Vagina (tissue), 2 donors: ENCODE measurements at places on chromosomes 6 and 20. TPM values are rescaled to one million over a fixed set of nuclear protein-coding genes. Genes with fewer than 3 reads are reported as not detected.

DNA sequence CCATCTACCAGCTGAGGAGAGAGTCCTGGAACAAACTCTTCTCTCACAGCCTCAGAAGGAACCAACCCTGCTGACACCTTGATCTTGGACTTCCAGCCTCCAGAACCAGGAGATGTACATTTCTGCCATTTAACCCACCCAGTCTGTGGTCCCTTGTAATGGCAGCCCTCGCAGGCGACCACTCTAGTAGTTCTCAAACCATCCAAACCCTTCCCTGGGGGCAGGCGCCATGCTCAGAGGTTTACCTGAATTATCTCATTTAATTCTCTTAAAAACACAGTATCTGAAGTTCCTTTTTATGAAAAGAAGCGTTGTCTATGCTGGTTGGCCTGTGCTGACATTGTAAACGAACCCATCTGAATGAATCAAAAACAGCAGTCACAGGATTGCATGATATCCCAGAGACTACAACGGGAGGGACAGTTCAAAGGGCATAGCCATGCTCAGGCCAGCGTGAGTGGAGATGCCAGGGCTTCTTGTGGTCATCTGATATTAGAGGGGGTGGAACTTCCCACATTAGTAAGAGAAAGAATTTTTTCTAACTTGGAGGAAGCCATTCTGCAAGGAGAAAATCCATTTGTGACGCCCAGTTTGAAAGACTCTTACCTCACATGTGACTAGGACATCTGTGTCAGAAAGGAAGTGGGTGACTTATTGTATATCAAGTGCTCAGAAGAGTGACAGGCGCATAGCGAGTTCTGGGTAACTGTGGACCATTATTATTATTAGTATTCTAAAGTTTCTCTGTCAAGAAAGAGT, 17.2 kb upstream of the TAGAP start:
- peak overlapping the region; percentile 36 for H3K27ac ChIP-seq
- H3K36me3 ChIP-seq: no peaks in the 10 kb centered on the region
- no peak overlapping the region for H3K4me3 ChIP-seq
- no peak for DNase-seq
- H3K27me3 ChIP-seq: no peaks in the 10 kb centered on the region
- no peaks in the 10 kb centered on the region for H3K4me1 ChIP-seq

DNA sequence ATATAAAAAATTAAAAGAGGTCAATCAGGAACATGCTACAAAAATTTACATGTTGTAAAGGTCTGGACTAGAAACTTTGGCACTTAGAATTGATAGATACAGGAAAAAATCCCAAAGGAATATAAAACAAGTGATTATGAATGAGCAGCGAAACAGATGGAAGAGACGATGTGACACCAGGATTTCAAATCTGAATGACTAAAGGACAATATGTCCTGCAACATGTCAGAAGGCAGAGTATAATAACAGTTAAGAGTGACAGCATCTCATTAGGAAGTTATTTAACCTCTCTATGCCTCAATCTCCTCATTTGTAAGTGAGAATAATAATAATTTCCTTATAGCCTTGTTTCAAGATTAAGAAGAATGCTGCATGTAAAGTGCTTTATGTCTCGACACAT, 50.3 kb downstream of the FRK start:
- H3K27me3 ChIP-seq: no peaks in the 10 kb centered on the region
- no peak overlapping the region for H3K27ac ChIP-seq
- DNase-seq: no peak
- H3K4me3 ChIP-seq: no peak overlapping the region
- no peaks in the 10 kb centered on the region for H3K36me3 ChIP-seq
- H3K4me1 ChIP-seq: peaks cover 10% of the 10 kb centered on the region

PNPLA1 gene
- not detected for total RNA-seq

- peaks cover 35% of the 10 kb centered on the region for H3K4me1 ChIP-seq
- no peak for DNase-seq
- peak overlapping the region; percentile 62 for H3K27ac ChIP-seq
- no peaks in the 10 kb centered on the region for H3K27me3 ChIP-seq
- H3K4me3 ChIP-seq: peak overlapping the region; percentile 85
Measured at GRCh38 chr6:158559338-158559894, 475 bp upstream of the TMEM181 start.

DNA sequence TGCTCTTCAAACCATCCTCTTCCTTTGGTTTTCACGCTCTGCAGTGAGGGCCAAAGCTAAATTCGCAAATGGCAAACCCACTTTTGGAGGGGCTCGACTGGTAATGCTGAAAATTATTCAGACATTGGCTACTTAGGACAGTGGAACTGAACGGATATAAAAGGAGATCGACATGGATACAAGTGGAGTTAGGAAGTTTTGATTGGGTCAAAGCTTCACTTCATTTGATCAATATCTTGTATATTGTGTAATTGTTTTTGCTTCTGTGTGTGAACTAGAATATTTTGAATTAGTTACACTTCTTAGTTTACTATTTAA, 1.2 kb downstream of the FAM8A1 start:
- H3K27me3 ChIP-seq: no peaks in the 10 kb centered on the region
- H3K36me3 ChIP-seq: no peaks in the 10 kb centered on the region
- peaks cover 35% of the 10 kb centered on the region for H3K4me1 ChIP-seq

PTK7 gene
- 62.1 TPM for total RNA-seq

RGL2 gene
- 41.5 TPM for total RNA-seq

DNA sequence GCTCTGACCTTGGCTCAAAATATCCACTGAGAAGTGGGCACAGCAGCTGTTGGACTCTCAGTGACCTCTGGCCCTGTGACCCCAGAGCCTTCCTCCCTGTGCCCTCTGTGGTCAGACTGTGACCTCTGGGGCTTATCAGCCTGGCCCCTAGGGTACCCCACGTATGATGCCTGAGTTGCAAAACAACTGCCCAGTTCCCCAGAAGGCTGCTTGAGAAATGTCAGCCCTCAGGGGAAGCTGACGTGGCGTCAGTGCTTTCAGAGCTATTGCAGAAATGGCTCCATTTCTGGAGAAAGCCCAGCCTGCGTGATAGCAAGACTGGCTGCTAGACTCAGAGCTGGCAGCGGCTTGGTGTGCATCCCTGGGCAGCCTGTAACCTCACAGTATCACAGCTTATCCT, 31.5 kb upstream of the TGM2 start:
- H3K27ac ChIP-seq: no peak overlapping the region
- no peaks in the 10 kb centered on the region for H3K36me3 ChIP-seq
- H3K27me3 ChIP-seq: no peaks in the 10 kb centered on the region

DNA sequence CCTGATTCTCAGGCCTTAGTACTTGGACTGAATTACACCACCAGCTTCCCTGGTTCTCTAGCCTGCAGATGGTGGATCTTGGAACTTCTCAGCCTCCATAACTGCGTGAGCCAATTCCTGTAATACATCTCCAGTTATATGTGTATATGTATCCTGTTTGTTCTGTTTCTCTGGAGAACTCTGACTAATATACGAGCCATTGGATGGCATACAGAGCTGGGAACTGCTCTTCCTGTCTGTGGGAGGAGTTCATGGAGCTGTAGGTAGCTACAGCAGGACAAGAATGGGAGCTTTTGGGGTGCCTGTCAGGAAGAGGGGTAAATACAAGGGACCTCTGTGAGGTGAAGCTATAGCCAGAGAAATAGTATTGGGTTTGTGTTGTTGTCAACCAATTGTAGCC, 41.2 kb downstream of the TMEM14A start:
- H3K27me3 ChIP-seq: no peaks in the 10 kb centered on the region
- H3K4me3 ChIP-seq: no peak overlapping the region
- H3K27ac ChIP-seq: no peak overlapping the region
- H3K4me1 ChIP-seq: no peaks in the 10 kb centered on the region
- no peak for DNase-seq

FAM83C gene
- total RNA-seq: 16.9 TPM

DNA sequence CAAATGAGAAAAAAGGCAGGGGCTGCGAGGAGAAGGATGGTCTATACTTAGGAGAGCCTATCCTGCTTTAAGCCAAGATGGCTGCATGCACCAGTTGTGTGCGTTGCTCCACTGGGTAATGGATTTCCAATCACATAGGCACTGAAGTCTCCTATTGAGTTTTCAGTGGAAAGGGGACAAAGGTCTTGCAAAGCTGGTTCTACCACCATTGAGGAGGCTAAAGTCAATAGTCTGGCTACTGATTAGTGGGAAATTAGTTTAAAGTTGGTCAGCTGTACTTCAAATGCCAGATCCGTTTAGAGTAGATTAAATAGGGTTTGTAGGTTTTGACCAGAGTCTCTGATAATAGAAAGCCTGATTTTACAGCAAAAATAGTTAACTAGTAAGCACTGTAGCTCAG, 104.9 kb downstream of the SESN1 start:
- H3K4me3 ChIP-seq: no peak overlapping the region
- H3K4me1 ChIP-seq: no peaks in the 10 kb centered on the region
- peaks cover 87% of the 10 kb centered on the region for H3K36me3 ChIP-seq
- H3K27me3 ChIP-seq: no peaks in the 10 kb centered on the region
- H3K27ac ChIP-seq: no peak overlapping the region

SAMD3 gene
- 7.6 TPM for total RNA-seq

GCLC gene
- 63.1 TPM for total RNA-seq

IL17A gene
- not detected for total RNA-seq

RIPOR2 gene
- 19.4 TPM for total RNA-seq

- H3K27me3 ChIP-seq: no peaks in the 10 kb centered on the region
- H3K4me3 ChIP-seq: no peak overlapping the region
- no peaks in the 10 kb centered on the region for H3K36me3 ChIP-seq
- H3K27ac ChIP-seq: no peak overlapping the region
Measured at GRCh38 chr6:112061605-112062004, 7.7 kb downstream of the CCN6 start.

DNA sequence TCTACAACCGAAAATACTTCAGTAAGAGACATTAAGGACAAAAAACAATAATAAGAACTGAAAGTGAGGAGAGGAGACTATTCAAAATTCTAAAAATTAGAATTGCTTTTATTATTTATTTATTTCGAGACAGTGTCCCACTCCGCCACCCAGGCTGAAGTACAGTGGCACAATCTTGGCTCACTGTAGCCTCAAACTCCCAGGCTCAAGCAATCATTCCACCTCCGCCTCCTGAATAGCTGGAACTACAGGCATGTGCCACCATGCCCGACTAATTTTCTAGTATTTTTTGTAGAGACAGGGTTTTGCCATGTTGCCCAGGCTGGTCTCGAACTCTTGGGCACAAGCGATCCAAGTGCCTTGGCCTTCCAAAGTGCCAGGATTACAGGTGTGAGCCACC, 123.1 kb downstream of the RNGTT start:
- H3K4me3 ChIP-seq: no peak overlapping the region
- no peak overlapping the region for H3K27ac ChIP-seq
- no peaks in the 10 kb centered on the region for H3K36me3 ChIP-seq

- no peak overlapping the region for H3K4me3 ChIP-seq
- no peak for DNase-seq
- H3K36me3 ChIP-seq: no peaks in the 10 kb centered on the region
Measured at GRCh38 chr6:102313699-102314098, 920.2 kb downstream of the GRIK2 start.

- H3K36me3 ChIP-seq: peaks cover 7% of the 10 kb centered on the region
- no peak for DNase-seq
- no peak overlapping the region for H3K27ac ChIP-seq
- no peaks in the 10 kb centered on the region for H3K27me3 ChIP-seq
Measured at GRCh38 chr6:136365776-136366354, 76.2 kb upstream of the BCLAF1 start.

DNA sequence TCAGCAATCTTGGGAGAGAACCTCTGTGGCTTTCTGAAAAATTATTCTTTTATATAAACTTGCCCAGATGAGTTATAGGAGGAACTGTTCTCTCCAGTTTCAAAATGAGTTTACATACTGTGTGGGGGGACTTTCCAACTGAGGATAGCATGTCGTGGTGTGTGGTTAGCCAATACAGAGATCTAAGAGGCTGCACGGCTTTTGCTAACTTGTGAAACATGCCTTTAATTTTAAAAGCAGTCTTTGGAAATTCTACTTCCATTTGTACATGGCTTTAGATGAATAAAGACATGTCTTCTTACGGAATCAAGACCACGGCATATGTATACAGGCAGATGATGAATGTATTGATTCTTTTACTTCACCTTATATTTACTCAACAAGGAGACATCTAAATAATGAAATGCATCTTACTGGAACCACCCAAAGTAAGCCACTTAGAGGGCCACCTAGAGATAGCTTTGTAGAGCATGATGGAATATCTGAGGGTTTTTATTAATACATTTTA, 39.8 kb downstream of the HIVEP1 start:
- H3K4me1 ChIP-seq: peaks cover 11% of the 10 kb centered on the region
- H3K4me3 ChIP-seq: no peak overlapping the region
- no peaks in the 10 kb centered on the region for H3K36me3 ChIP-seq
- no peak overlapping the region for H3K27ac ChIP-seq
- no peaks in the 10 kb centered on the region for H3K27me3 ChIP-seq
- no peak for DNase-seq

GRCh38 chr6:15523679-15524630, 138.9 kb downstream of the DTNBP1 start:
- H3K27me3 ChIP-seq: no peaks in the 10 kb centered on the region
- H3K36me3 ChIP-seq: no peaks in the 10 kb centered on the region
- H3K4me3 ChIP-seq: no peak overlapping the region
- no peak overlapping the region for H3K27ac ChIP-seq
- H3K4me1 ChIP-seq: peaks cover 17% of the 10 kb centered on the region

GRCh38 chr6:137819740-137820139, 47.3 kb upstream of the TNFAIP3 start:
- DNase-seq: no peak
- no peaks in the 10 kb centered on the region for H3K36me3 ChIP-seq
- H3K4me3 ChIP-seq: no peak overlapping the region

GRCh38 chr6:119463081-119463626, 113.6 kb upstream of the MAN1A1 start:
- H3K27me3 ChIP-seq: no peaks in the 10 kb centered on the region
- peaks cover 8% of the 10 kb centered on the region for H3K4me1 ChIP-seq
- DNase-seq: no peak
- no peaks in the 10 kb centered on the region for H3K36me3 ChIP-seq
- H3K27ac ChIP-seq: no peak overlapping the region

GRCh38 chr20:10336959-10337729, 96.9 kb downstream of the MKKS start:
- no peak overlapping the region for H3K4me3 ChIP-seq
- H3K4me1 ChIP-seq: no peaks in the 10 kb centered on the region
- H3K36me3 ChIP-seq: no peaks in the 10 kb centered on the region
- no peak overlapping the region for H3K27ac ChIP-seq
- no peaks in the 10 kb centered on the region for H3K27me3 ChIP-seq
- DNase-seq: no peak

- H3K4me3 ChIP-seq: no peak overlapping the region
- no peak for DNase-seq
- no peak overlapping the region for H3K27ac ChIP-seq
Measured at GRCh38 chr6:42304053-42304712, 86.5 kb upstream of the MRPS10 start.

DNA sequence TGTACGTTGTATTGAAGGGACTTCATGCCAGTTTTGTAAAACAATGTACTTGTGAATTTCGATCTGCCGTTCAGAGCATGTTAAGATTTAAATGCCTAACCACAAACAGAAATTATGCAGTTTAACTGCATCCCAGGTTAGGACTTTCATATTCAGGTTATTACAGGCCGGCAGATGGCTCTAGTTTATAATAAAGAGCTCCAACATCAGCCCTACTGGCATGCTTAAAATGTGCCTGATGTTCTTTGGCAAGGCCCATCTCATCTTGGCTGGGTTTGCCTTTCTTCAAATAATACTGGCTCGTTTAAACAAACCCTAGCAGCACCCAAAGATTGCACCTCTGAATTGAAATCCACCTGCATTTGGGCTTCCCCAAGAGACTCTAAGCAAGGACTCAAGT, 169.3 kb upstream of the RIN2 start:
- no peak overlapping the region for H3K27ac ChIP-seq
- no peak for DNase-seq
- H3K27me3 ChIP-seq: no peaks in the 10 kb centered on the region
- peaks cover 9% of the 10 kb centered on the region for H3K4me1 ChIP-seq
- no peaks in the 10 kb centered on the region for H3K36me3 ChIP-seq
- no peak overlapping the region for H3K4me3 ChIP-seq

GRCh38 chr6:7440476-7440875, 50.9 kb downstream of the RIOK1 start:
- no peak for DNase-seq
- no peaks in the 10 kb centered on the region for H3K27me3 ChIP-seq
- no peak overlapping the region for H3K4me3 ChIP-seq
- H3K4me1 ChIP-seq: no peaks in the 10 kb centered on the region
- H3K27ac ChIP-seq: no peak overlapping the region
- no peaks in the 10 kb centered on the region for H3K36me3 ChIP-seq
